ENCODE measurements at places on chromosomes 12 and 14. TPM values are rescaled to one million over a fixed set of nuclear protein-coding genes. Genes with fewer than 3 reads are reported as not detected.

DNA sequence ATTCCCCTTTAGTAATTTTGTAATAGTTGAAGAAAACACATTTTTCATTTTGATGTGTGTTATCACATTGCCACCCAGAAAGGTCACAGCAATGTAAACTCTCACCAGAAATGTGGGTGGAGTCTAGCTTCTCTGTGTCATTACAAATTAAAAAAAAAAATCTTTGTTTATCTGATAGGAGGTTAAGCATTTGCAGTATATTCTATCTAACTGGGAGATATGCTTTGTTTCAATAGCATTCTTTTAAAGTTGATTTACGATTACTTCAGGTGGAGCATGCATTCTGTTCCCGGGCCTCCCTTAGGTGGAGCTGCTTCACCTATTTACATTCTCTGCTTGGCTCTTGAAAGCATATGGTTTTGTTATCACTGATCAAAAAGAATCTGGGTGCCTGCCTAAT, 7.8 kb downstream of the ADIPOR2 start:
- DNase-seq: no peak
- peaks cover 9% of the 10 kb centered on the region for H3K4me1 ChIP-seq
- H3K27ac ChIP-seq: no peak overlapping the region
- no peaks in the 10 kb centered on the region for H3K36me3 ChIP-seq

DNA sequence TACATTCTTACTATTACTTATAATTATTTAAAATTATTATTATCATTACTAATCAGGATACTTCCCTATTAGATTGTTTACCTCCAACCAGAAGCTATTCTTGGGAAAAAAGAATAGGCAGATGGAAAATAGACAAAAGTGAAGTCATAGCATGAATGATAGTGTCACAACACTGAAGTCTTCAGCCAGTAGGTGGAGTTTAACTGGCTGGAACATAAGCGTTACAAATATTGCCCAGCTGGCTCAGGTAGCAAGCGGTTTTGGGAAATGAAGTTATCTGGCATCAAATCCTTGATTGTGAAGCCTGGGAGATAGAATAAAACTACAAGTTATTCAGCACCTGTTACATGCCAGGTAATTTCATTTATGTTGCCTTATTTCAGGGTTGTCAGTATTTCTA, 762.9 kb downstream of the C12orf50 start:
- no peaks in the 10 kb centered on the region for H3K36me3 ChIP-seq
- H3K27ac ChIP-seq: no peak overlapping the region
- no peaks in the 10 kb centered on the region for H3K27me3 ChIP-seq
- no peak for DNase-seq
- no peaks in the 10 kb centered on the region for H3K4me1 ChIP-seq
- H3K4me3 ChIP-seq: no peak overlapping the region

GRCh38 chr12:94429191-94429590, 30.5 kb downstream of the CEP83 start:
- peaks cover 3% of the 10 kb centered on the region for H3K4me1 ChIP-seq
- no peak overlapping the region for H3K27ac ChIP-seq
- no peaks in the 10 kb centered on the region for H3K27me3 ChIP-seq
- no peaks in the 10 kb centered on the region for H3K36me3 ChIP-seq
- H3K4me3 ChIP-seq: no peak overlapping the region

GRCh38 chr12:5965950-5966383, 20.9 kb upstream of the ANO2 start:
- H3K27ac ChIP-seq: no peak overlapping the region
- no peaks in the 10 kb centered on the region for H3K4me1 ChIP-seq
- H3K27me3 ChIP-seq: no peaks in the 10 kb centered on the region

GRCh38 chr14:50725761-50726160, 57.7 kb upstream of the SAV1 start:
- no peaks in the 10 kb centered on the region for H3K36me3 ChIP-seq
- H3K4me1 ChIP-seq: no peaks in the 10 kb centered on the region
- no peaks in the 10 kb centered on the region for H3K27me3 ChIP-seq
- no peak for DNase-seq

- no peak overlapping the region for H3K4me3 ChIP-seq
- H3K27ac ChIP-seq: no peak overlapping the region
- H3K36me3 ChIP-seq: no peaks in the 10 kb centered on the region
Observed at GRCh38 chr14:50769863-50770500, 61.0 kb downstream of the NIN start.

DNA sequence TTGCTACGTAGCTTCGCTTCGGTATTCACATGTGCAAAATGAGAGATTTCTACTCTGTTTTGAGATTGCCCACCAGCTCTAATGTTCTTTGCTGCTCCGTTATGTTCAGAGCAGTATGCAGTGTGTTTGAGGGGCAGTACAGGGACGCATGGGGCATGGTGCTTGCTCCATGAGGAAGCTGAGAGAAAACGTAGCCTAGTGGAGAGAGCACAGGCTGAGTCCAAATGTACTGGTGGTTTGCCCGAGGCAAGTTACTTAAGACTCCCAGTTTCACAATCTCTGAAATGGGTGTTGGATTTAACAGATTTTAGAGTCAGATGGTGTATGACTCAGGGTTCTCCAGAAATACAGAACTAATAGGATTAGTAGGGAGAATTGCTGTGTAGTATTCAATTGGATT, 310.5 kb downstream of the ETNK1 start:
- no peak overlapping the region for H3K27ac ChIP-seq
- no peaks in the 10 kb centered on the region for H3K4me1 ChIP-seq
- no peaks in the 10 kb centered on the region for H3K27me3 ChIP-seq
- no peaks in the 10 kb centered on the region for H3K36me3 ChIP-seq

- H3K27me3 ChIP-seq: no peaks in the 10 kb centered on the region
- DNase-seq: no peak
- H3K4me1 ChIP-seq: peaks cover 10% of the 10 kb centered on the region
- no peaks in the 10 kb centered on the region for H3K36me3 ChIP-seq
Observed at GRCh38 chr12:106142591-106143261, 4.0 kb upstream of the NUAK1 start.

GRCh38 chr14:55073856-55074255, 22.4 kb downstream of the MAPK1IP1L start:
- peaks cover 2% of the 10 kb centered on the region for H3K4me1 ChIP-seq
- H3K27me3 ChIP-seq: no peaks in the 10 kb centered on the region
- no peak overlapping the region for H3K4me3 ChIP-seq
- no peaks in the 10 kb centered on the region for H3K36me3 ChIP-seq

- H3K27me3 ChIP-seq: no peaks in the 10 kb centered on the region
- H3K4me3 ChIP-seq: no peak overlapping the region
- H3K4me1 ChIP-seq: no peaks in the 10 kb centered on the region
- no peak for DNase-seq
- H3K36me3 ChIP-seq: no peaks in the 10 kb centered on the region
- no peak overlapping the region for H3K27ac ChIP-seq
Observed at GRCh38 chr12:48126953-48127630, 7.9 kb downstream of the PFKM start.

- H3K4me3 ChIP-seq: no peak overlapping the region
- no peak overlapping the region for H3K27ac ChIP-seq
- DNase-seq: no peak
- no peaks in the 10 kb centered on the region for H3K27me3 ChIP-seq
- no peaks in the 10 kb centered on the region for H3K4me1 ChIP-seq
Observed at GRCh38 chr12:58487678-58488161, 432.6 kb downstream of the LRIG3 start.

FLVCR2 gene
- 18.4 TPM for total RNA-seq

TAS2R42 gene
- total RNA-seq: not detected

TCL1B gene
- not detected for total RNA-seq

MYF6 gene
- not detected for total RNA-seq

PTGDR gene
- total RNA-seq: 1.0 TPM

KRT5 gene
- total RNA-seq: 10.3 TPM
